Activated CD8-positive, alpha-beta T cell treated with anti-CD3 and anti-CD28 coated beads for 36 hours (primary cell): ENCODE measurements at places on chromosomes 11 and 22.

- no peak for DNase-seq
These were observed 2.9 kb downstream of the DUSP18 start for GRCh38 chr22:30664798-30665197.

DNA sequence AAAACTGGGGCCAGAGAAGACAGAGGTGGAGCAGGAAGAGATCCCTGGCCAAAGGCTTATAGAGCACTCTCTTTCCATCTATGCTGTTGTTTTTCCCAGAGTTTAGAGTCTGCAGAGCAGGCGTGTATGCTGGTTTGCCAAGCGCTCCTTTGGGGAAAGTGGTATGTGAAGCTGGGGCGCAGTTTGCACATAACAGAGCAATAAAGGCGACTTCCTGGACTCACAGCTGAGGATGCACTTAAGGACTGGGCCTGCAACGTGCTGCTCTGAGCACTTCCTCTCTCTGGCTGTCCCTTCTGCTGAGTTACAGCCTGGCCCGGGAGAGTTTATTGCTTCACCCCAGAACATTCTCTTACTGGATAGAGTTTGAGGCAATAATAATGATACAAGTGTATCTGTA, 41.7 kb downstream of the THAP12 start:
- no peak for DNase-seq

DNA sequence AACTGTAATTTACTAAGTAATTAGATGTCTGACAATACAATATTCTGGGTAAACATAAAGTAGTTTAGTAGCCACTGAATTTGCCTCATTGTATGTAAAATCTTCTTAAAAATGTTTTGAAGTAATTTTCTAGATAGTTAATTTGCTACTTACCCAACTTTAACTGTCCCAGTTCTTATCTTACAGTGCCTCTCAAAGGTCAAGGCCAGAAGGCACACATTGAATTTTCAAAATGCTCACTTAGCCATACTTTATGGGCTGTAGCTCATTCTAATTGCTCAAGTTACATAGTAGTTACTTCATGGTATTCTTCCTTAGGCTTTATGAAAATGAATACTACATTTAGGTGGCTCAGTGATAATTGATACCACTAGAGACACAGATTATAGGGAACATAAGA, 666.6 kb downstream of the CNTN5 start:
- no peak for DNase-seq

DNA sequence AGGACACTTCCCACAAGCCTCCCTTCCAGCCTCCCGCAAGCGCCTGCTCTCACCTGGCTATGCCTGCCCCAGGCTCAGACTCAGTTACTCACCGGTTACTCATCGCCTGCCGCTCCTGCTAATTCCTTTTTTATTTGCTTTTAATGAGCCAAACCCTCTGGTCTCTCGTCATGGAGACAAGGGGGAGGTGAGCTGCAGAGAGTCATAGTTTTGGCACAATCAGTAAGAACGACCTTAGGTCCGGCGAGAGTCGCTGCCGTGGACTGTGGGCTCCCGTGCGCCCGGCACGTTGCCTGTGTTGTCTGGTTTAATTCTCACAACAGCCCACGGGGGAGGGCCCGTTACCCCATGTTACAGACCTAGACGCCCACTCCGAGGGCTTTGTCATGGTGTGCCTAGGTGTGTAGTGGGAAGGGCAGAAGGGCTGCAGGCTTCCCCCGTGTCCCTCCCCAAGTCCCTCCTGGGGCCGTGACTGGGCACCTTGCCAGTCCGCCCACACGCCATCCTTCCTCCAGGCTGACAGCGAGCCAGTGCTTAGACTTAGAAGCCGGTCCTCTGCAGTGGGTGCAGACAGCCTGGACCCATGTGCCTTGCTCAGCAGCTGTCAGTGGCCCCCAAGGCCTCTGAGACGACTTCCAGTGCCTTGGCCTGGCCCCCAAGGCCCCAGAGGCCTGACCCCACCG, 42.2 kb downstream of the WNT7B start:
- peak; percentile 3 for DNase-seq

DNA sequence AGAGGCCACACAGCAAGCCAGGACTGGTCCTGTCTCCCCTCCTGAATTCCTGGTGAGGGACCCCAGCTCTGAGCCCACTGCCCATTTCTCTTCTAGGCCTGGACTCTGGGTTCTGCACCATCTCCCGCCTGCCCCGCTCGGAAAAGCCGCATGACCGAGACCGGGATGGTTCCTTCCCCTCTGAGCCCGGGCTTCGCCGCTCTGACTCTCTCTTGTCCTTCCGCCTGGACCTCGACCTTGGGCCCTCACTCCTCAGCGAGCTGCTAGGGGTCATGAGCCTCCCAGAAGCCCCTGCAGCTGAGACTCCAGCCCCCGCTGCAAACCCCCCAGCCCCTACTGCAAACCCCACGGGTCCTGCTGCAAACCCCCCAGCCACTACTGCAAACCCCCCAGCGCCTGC, 7.7 kb downstream of the CDC42EP1 start:
- DNase-seq = no peak

DNA sequence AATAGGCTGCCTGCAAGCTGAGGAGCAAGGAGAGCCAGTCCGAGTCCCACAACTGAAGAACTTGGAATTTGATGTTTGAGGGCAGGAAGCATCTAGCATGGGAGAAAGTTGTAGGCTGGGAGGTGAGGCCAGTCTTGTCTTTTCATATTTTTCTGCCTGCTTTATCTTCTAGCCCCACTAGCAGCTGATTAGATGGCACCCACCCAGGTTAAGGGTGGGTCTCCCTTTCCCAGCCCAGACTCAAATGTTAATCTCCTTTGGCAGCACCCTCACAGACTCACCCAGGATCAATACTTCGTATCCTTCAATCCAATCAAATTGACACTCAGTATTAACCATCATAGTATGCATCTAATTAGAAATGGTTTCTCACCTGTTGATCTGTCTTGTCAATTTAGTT, 5.0 kb upstream of the COX8A start:
- no peak for DNase-seq

- no peak for DNase-seq
These were observed 24.4 kb downstream of the DDI1 start for GRCh38 chr11:104060820-104061219.

DNA sequence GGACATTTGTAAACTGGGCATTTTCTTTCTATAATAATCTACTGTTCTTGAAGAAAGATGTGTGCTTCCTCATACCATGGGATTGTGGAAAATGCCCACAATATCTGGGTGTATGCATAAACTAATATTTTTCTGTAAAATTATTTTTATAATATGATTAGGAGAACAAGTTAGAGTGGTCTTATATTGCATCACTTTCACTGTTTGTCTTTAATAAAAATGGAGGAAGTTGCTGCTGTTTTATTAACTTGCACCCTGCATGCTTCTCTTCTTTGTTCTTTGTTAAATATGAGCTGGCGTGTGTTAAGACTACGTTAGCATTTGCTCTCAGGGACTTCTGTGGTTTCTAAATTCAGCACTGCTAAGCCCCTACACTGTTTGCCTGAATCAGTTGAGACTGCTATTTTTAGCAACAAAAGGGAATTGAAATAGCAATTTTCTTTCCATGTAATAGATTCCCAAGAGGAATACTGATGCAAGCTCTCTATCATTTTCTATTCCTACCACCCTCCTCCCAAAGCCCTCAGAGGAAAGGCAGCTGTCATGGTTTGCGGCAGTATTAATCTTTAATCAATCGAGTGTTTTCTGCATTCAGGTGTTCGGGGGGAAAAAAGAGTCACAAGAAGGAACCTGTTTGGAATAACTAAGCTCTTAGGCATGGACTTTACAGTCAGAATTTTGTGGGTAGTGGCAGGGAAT, 56.1 kb downstream of the HSD17B12 start:
- no peak for DNase-seq

DNA sequence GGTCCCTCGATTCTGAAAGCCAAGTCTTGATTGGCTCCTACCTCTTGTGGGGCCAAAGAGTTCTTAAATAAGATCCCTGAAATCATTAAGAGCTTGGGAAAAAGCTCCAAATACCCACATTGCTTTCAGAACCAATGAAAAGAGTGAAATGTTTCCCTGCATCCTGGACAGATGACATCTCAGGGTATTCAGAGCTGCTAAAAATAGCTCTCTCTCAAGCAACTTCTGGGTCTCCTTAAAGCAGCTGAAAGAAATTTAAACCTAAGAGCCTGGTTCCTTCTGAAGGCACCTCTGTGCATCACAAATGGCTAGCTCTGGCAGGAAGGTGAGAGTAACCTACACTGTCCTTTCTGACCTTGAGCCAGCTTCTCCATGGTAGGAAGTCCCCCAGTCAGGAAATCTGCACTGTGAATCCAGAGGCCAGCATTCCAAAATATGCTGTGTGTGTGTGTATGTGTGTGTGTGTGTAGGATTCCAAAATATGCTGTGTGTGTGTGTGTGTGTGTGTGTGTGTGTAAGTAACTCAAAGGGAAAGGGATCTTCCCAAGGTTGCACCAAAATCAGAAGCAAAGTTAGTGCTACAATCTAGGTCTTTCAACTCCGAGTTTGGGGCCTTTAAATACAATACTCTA, 50.1 kb downstream of the RELT start:
- DNase-seq = no peak

- no peak for DNase-seq
These were observed 6.9 kb downstream of the KMT5B start for GRCh38 chr11:68206211-68206610.

DNA sequence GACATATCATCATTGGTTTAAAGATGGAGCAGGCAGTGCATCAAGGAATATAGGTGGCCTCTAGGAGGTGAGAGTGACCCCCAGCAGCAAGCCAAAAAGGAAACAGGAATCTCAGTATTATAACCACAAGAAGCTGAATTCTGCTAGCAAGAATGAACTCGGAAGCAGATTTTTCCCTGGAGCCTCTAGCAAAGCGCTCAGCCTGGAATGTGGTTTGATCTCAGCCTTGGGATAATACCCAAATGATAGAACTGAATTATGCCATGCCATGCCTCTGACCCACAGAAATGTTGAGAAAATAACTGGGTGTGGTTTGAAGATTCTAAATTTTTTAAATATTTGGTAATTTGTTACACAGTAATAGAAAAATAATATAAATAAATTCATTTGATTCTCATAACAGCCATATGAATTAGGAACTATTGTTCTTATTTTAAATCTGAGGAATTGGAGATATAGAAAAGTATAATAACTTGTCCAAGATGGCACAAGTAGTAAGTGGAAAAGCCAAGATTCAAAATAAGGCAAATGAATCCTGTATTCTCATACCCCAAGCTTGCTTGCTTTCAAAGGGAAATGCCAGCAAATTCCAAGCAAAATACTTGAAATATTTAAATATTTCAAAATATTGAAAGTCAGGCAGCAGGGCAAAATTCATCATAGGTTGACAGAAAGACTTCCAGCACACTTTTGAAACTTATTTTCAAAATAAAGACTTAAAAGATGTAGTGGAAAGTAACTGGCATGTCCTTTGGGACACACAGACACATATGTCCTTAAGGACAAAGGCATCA, 567.4 kb downstream of the KCNA4 start:
- DNase-seq = no peak
